ENCODE measurements at places on chromosomes 5 and 9.
A peak's percentile ranks its signal among the peaks of the same experiment; 100 is the strongest.

- DNase-seq = peak; percentile 88
These were observed 1.2 kb upstream of the RNF38 start for GRCh38 chr9:36401164-36401740.

DNA sequence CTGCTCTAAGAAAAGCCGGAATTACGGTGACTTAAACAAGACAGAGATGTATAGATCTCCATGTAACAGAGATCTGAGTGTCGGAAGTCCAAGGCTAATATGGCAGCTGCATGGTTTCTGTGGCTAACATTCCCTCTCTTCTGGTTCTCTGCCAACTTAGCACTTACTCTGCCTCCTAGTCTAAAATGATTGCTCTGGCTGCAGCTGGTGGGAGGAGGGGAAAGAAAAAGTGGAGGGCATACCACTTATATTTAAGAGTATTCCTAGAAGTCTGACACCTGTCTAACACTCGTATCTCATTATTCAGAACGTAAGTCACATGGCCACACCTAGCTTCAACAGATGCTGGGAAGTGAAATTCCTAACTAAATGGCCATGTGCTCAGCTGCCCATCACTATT, 551.5 kb upstream of the TLE4 start:
- DNase-seq = no peak

GRCh38 chr5:167765352-167765751, 526.1 kb upstream of the WWC1 start:
- no peak for DNase-seq

DNA sequence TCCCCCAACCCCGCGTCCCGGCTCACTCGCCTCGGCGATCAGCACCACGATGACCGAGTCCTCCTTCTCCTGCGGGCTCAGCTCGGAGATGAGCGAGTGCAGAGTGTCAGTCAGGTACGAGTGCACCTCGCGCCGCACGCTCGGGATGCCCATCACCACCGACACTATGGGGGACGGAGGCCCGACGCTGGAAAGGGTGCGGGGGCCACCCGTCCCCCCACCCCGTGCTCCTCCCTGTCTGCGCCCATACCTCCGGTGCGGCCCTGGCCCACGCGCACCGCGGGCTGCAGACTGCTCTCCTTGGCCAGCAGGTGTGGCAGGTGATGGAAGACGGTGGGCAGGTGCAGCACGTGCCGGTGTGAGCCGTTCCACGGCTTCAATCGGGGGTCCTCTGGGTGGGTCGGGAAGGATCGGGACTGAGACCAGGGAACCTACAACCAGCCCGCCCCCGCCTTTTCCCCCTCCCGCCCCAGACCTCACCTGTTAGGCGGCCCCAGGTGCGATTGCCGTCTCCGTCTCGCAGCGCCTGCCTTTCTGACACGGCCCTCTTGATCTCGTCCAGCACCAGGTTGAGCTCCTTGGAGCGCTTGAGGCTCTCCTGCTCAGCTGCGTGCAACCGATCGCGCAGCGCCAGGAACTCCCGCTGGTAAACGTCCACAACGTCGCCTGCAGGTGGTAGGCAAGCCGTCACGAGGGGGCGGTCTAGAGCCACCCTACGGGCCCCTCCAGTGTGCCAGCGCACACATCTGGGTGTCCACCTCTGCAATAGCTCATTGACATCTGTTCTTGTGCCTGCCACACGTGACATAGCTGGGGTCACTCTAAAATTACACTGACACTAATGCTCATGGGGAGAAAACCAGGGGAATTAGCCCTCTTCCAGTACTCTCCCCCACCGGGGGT, 5.1 kb downstream of the MGAT4B start:
- DNase-seq = peak; percentile 80

GRCh38 chr9:99663856-99664255, 157.8 kb upstream of the NR4A3 start:
- no peak for DNase-seq

Data from A549 (cell line).